Stimulated activated CD8-positive, alpha-beta memory T cell treated with anti-CD3 and anti-CD28 coated beads, Interleukin-15, amount 100 ng/mL, for 1 hour (primary cell): ENCODE measurements at places on chromosomes 12 and 14.

GRCh38 chr14:85533023-85533860 lies 3.3 kb downstream of the FLRT2 start:
- no peak for DNase-seq

GRCh38 chr14:105830171-105830570 lies 303.8 kb downstream of the TMEM121 start:
- no peak for DNase-seq

DNA sequence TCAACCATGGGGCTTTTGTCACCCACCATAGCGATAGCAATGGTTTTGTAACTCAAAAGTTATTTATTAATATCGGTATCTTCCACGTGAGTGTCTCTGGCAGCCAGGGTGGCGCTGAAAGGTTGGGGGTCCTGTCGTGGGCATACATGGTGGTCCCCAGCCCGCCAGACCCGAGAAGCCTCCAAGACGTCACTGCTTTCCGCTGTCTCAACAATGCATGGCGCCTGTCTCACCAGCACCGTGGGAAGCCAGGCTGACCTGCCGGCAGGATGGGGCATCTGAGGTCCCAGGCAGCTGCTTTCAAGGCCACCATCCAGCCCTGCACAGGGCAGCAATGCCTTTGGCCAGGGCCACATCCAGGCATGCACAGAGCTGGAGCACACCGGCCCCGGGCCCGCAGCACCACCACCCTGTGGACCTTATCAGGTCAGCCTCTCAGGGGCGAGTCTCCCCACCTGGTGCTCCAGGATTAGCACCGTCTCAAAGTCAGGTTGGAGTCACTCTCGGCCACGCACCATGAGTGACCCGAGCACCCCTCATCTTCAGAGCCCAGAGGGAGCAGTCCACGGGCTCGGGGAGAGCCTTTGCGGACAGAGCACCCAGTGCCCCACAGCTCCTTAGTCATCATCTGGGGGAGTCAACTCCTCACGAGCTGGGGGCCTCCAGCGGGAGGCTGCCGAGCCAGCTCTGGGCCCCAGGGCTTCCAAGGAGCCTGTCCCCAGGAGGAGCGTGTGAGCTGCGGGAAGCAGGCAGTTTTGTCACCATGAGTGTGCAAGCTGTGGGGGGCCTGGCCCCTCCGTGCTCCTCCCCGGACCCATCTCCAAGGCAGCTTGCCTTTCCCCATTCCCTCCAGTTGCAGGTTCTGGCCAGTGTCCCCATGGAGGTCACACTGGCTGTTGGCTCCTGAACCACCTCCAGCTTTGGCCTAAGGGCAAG lies 14.6 kb upstream of the C14orf180 start:
- DNase-seq = no peak

- DNase-seq = no peak
These were observed 85.4 kb upstream of the MANSC4 start for GRCh38 chr12:27865421-27865820.

GRCh38 chr12:115687094-115687493 lies 590.4 kb downstream of the MED13L start:
- DNase-seq = no peak

DNA sequence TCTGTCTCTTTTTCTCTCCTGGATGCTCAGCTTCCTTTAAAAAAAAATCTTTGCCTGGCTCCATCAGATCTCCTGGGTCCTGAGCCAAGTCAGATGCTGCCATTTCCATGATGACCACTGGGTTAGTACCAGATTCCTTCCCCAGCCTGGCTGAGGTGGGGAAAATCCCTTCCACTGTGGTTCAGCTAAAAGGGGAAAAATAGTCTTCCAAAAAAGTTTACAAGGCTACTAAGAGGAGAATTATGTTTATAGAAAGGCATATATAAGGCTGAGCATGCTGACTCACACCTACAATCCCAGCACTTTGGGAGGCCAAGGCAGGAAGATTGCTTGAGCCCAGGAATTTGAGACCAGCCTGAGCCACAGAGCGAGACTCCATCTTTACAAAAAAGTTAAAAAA lies 28.4 kb upstream of the GAS2L3 start:
- no peak for DNase-seq

- DNase-seq = no peak
These were observed 177.1 kb upstream of the SLC38A2 start for GRCh38 chr12:46549527-46550265.

DNA sequence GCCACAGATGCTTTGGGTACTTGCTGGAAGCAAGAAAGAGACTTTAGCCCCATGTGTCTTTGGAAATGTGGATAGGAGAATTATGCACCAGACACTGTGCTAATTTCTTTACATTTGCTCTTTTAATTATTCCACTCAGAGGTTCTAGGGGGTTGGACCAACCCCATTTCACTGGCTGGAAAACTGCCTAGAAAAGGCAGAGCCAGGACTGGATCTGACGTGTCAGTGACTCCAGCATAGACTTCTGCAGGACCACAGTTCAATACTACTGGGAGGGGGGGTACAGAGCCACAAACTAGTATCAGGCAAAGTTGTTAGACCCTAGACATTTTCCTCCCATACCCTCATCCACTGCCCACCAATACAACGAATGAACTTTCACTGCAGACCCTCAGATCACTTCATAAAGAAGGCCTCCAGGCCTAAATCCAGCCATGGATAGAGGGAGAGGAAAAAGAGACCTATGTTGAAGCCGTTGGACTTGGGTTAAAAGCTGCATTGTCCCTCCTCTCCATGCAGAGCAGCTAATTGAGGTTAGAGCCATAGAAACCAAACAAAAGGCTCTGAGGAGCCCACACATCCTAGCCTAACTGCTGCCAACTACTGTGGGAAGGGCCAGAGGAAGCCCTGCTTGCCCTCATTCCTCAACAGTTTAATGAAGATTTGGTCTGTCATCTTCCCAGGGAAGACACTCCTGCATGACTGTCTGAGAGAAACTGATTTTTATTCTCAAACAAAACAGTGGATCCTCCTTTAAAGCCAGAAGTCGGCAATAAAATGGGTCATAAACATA lies 68.7 kb downstream of the STON2 start:
- no peak for DNase-seq

DNA sequence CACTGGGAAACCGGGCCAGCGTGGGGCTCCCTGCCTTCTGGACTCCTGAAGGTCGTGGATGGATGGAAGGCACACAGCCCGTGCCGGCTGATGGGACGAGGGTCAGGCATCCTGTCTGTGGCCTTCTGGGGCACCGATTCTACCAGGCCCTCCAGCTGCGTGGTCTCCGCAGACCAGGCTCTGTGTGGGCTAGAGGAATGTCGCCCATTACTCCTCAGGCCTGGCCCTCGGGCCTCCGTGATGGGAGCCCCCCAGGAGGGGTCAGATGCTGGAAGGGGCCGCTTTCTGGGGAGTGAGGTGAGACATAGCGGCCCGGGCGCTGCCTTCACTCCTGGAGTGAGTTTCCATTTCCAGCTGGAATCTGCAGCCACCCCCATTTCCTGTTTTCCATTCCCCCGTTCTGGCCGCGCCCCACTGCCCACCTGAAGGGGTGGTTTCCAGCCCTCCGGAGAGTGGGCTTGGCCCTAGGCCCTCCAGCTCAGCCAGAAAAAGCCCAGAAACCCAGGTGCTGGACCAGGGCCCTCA lies 26.9 kb downstream of the HIP1R start:
- no peak for DNase-seq

DNA sequence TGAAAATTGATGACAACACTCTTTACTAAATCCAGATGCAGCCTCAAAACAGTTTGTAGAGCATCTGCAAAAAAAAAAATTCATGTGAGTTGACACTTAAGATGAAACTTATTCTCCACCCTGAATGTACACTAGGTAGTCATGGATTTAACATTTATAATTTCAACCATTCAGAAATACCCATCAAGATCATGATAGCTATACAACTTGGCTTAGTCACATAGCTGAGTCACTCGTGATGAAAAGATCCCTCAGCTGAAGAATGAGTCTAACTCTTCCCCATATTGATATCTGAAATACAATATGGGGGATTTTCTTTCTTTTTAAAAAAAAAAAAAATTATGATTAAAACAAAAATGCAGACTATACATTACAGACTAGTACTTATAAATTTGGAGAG lies 104.8 kb upstream of the PLEKHG7 start:
- no peak for DNase-seq

DNA sequence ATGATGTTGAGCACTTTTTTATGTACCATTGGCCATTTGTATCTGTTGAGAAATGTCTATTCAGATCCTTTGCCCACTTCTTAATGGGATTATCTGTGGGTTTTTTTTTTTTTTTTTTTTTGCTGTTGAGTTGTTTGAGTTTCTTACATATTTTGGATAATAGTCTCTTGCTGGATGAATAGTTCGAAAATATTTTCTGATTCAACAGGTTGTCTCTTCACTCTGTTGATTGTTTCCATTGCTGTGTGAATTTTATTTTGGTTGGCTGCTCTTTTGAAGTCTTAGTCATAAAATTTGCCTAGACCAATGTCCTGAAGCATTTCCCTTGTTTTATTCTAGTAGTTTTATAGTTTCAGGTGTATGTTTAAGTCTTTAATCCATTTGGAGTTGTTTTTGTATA lies 64.5 kb downstream of the CAND1 start:
- no peak for DNase-seq

- DNase-seq = no peak
These were observed 11.5 kb downstream of the MYO1H start for GRCh38 chr12:109359131-109359690.
